ENCODE measurements at places on chromosomes 3 and 15. TPM values are rescaled to one million over a fixed set of nuclear protein-coding genes. Genes with fewer than 3 reads are reported as not detected.

The PLA2G4B gene
- total RNA-seq: not detected

GRCh38 chr15:93089727-93090305 lies 805 bp upstream of the RGMA start:
- no peak for DNase-seq

The GOLGA8A gene
- total RNA-seq: 2.0 TPM

The LMAN1L gene
- total RNA-seq: not detected

- DNase-seq: no peak
Observed at GRCh38 chr3:195557322-195557721, 14.2 kb upstream of the PPP1R2 start.

The P2RY12 gene
- not detected for total RNA-seq

DNA sequence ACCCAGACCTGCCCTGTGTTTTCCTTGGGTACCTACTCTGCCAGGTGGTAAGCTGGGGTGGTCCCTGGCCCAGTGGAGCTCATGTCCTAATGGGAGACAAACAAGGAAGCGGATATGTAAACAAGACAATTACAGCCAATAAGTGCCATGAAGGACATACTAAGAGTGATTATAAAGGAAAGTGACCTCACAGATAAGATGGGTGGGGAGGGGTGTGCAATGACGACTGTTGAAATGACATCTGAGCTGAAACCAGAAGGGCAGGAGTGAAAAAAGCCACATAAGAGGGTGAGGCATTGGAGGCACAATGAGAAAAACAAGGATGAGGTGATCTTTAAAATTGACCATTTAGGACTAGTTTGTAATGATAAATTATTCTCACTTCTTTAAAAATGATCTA lies 336.2 kb upstream of the IL12A start:
- no peak for DNase-seq
